ENCODE measurements at places on chromosomes 2 and 18.

DNA sequence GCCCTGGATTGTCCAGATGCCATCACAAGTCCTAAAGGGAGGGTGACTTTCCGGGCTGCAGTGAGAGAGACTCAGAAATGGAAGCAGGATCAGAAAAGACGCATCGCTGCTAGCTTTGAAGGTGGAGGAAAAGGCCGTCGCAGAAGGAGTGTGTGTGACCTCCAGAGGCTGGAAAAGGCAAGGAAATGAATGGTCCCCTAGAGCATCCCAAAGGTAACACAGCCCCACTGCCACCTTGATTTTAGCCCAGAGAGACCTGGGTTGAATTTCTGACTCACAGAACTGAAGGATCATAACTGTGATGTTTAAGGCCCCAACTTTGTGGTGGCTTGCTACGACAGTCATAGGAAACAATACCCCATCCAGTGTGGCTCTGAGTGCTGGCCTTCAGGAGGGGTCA is 8.6 kb upstream of the NCK2 start:
- DNase-seq = no peak

DNA sequence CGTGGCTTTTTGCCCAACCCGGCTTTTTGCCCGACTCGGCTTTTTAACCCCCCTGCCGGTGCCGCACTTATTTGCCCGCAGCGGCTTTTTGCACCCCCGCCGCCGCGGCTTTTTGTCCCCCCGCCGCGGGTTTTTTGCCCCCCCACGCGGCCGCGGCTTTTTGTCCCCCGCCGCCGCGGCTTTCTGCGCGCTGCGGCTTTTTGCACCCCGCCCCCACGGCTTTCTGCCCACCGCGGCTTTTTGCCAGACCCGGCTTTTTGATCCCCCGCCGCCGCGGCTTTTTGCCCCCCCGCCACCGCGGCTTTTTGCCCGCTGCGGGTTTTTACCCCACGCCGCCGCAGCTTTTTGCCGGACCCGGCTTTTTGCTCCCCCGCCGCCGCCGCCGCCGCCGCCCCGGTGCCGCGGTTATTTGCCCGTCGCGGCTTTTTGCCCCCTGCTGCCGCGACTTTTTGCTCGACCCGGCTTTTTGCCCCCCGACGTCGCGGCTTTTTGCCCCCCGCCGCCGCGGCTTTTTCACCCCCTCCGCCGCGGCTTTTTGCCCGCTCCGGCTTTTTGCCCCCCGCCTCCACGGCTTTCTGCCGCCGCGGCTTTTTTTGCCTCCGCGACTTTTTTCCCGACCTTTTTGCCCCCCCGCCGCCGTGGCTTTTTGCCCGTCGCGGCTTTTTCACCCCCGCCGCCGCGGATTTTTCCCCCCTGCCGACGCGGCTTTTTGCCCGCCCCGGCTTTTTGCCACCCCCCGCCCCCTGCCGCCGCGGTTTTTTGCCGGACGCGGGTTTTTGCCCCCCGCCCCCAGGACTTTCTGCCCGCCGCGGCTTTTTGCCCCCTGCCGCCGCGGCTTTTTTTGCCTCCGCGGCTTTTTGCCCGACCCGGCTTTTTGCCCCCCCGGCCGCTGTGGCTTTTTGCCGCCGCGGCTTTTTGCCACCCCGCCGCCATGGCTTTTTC is 2786.5 kb downstream of the RPIA start:
- peak; percentile 50 for DNase-seq

DNA sequence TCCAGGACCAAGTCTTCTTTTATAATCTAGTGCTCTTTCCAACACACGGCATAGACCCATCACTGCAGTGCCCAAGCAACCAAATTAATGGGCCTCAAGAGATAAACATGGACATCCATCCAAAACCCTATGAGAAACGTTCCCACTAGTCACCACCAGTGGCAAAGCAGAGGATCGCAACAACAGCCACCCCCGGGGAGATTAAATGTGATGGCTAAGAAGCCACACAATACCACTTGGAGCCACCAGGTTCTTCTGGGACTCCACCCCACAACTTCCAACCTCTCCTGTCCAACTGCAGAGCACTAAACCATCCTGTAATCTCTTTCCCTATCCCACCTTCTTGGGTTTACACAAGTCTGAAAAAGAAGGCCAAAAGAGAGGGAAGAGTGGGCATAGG is 123.8 kb downstream of the BCL11A start:
- DNase-seq = no peak

GRCh38 chr2:133713049-133713580 is 144.9 kb upstream of the NCKAP5 start:
- DNase-seq = no peak

- DNase-seq = no peak
These were observed 30.6 kb downstream of the ARMC9 start for GRCh38 chr2:231228974-231229529.

- DNase-seq = no peak
These were observed 25.9 kb upstream of the RESP18 start for GRCh38 chr2:219358170-219359075.

DNA sequence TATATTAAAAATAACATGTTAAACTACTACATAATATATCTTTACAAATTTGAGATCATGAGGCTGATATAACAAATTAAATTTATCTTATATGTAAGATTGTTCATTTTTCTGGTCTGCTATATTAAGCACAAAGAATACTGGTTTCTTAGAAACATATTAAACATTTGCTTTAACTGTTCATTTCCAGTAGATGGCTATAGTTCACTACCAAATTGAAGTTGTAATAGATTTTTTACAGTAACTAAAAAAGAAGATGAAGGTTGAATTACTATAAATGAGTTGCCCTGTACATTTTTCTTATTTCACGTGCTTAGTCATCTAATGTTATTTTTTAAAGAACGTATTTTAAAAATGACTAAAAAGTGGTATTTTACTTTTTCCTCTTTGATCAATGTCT is 57.0 kb downstream of the ZNF407 start:
- no peak for DNase-seq

DNA sequence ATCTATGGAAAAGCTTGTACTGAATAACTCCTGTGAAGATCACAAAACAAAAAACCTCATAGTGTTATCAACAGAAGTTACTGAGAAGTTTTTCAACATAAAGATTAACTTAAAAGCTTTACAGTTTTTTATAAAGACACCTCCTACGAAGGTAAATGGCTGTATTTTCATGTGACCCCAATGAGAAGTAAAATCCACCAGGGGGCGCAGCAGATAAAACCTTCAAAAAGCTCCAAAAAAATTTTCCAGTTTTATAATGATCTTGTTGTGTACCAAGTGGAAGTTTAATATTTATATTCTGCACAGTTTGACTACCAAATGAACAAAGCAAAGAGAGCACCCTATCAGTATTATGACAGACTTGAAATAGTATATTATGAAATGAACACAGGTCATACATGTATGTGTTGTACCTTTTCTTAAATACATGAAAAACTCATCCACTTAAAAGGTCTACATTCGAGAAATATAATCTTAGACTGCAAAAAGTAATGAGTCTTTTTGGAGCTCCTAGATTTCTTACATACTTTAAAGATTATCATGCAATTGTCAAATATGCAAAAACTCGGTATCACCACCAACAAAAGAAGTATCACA is 38.5 kb downstream of the PNO1 start:
- DNase-seq = no peak

DNA sequence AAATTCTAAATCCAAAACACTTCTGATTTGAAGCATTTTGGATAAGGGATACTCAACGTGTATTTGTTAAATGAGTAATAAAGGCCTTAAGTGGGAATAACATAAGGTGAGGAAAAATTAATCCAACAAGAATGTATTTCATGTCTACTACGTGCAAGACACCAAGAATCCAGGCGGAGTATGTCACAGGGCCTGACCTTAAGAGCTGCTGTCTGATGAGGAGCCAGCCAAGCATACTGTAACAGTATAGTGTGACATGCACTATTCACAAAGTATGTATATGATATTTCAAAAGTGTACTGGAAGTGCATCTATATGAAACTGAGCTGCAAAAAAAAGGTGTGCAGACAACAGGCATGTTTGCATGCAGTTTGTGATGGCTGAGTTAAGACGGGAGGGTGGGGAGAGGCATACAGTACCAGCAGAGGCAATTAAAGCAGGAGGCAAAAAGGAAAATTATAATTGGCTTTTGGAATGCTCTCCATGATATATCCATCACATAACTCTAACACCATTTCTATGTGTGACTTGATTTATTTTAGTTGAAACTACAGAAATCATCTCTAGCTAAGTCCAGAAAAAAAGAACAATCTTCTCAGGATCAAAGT is 18.2 kb downstream of the IWS1 start:
- DNase-seq = no peak

DNA sequence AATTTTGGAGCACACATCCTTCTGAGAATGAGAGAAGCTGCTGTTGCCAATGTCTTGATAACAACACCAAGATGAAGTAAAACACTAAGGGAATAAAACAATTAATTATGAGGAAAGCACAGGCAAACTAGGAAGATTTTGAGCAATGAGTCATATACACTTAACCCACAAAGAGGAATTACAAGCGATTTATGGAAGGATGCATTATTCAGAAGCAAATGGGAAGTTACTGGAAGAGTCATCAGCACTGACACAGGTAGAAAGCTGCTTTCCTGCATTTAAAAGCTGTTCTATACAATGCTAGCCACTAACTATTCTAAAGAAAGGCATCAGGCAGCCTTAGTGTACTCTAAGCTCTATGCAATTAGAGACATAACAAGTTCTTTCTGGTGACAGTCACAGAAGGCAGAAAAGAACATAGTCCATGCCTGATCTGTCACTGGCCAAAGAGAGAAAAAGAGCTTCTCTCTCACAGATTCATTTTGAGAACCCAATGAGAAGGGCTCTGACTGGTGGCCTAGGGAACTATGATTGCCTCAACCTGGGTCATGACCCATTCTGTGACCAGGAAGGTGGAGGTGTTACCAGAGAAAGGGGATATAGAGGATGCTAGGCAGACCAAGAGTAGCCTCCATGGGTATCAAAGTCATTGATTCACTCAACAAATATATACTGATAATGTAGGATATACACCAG is 45.4 kb downstream of the M1AP start:
- no peak for DNase-seq

DNA sequence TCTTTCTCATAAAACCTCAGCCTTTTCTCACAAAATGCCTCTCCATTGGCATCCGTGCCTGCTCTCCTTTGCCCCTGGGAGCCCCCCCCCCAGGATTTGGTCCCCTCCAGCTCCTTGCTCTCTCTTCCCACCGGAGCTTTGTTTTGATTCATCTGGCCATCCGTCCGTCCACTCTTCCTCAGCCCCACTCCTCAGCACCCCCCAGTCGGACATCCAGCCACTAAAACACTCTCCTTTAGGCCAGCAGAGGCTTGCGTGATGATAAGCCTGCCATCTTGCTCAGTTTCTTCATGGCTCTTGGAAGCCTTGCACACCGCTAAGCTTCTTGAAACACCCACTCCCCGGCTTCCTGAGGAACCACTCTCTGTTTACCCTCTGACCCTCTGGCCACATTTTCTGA is 31.5 kb upstream of the GNAL start:
- DNase-seq = no peak

DNA sequence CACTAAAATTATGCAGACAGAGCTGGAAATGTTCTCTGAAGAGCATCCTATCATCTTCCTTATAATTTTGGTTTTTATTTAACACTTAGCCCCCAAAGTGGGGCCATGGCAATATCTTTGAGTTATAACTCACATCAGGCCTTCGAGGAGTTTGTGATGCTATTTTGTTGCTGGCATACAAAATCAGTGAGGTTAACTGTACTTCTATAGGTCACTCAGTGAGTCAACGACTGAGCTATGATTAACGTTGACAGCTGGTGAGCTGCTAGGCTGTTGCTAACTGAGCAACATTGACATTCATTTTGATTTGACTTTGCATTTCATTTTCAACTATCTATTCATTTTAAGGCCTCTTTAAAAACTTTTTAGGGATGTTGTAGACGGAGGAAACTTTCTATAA is 50.0 kb downstream of the GPD2 start:
- no peak for DNase-seq

GRCh38 chr2:108988796-108989713 is at the start of gene EDAR:
Gene EDAR (minus strand): TSS chr2:108989220. CDS start chr2:108931014, 58,206 bp downstream.
- peak; percentile 47 for DNase-seq

GRCh38 chr2:120920454-120921148 is 184.9 kb downstream of the GLI2 start:
- no peak for DNase-seq

DNA sequence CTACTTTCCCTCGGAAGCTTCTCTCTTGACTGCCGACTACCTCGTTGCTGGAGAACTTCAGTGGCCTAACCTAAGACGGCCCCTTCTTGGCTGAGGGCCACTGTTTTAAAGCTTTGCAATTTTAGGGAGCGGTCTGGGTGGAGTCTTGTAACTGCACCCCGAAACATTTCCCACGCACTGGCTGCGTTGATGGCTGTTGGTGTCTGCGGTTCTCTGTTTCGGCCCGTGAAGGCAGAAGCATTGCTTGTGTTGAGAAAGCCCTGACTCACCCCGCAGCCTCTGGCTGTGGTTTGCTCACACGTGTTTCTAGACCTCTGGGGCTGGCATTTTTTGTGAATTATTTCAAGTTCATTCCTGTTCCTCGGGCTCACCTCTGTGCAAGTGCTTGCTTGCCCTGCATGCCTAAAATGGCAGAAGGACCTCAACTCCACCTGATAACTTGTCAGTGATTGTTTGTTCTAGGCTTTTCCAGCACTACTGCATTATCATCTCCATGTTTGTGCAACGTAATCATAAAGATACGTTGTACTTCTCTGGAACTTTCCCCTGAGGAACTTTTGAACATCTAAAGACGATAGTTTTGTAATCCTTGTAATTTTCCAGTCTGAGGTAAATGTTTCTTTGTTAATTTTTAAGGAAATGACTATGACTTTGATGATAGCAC is 94.2 kb upstream of the DLX2 start:
- DNase-seq = no peak

GRCh38 chr2:55743583-55743982 is 49.9 kb upstream of the PNPT1 start:
- DNase-seq = no peak

DNA sequence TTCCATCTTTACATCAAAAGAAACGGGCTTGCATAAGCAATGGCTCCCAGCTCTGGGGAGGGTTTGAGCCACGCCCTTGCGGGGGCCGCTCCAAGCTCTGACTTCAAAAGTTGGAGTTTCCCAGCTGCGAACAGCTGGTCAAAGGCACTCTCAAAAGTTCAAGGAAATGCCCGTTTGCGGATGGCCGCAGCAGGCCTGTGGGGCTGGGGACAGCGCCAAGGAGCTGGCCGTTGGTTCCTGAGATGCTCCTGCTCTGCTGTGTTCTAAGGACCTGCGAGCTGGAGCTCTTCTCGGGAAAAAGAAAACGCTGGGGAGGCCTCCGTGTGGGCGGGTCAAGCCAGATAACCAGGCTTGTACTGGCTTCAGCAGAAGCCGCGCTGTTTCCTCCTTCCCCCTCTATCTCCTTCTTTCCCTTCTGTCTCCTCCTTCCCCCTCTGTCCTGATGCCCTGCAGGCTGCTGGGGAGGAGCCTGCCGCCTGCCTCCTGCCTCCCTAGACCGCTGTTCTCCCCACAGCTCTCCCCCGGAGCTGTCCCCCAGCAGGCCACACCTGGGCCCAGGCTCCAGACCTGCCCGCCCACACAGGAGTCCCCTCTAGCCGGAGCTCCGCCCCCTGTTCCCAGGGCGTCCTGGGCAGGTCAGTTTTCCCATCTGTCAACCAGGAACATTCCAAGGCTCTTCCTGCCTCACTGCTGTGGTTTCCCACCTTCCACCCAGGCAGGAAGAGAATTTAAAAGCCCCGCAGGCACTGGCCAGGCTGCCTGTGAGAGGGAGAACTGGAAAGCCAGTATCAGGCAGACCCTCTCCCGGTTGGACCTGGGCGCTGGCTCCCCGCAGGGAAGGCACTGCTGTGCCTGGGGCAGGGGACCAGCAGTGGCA is 14.1 kb downstream of the KLF11 start:
- no peak for DNase-seq

GRCh38 chr18:50092245-50092805 is 102.6 kb downstream of the MYO5B start:
- DNase-seq = no peak

Data from activated naive CD8-positive, alpha-beta T cell treated with anti-CD3 and anti-CD28 coated beads, Interleukin-2, amount 10 ng/mL, durations not matched to agents 7 days and 5 days (primary cell).